ENCODE measurements at places on chromosomes 4 and X.
A peak's percentile ranks its signal among the peaks of the same experiment; 100 is the strongest.

DNA sequence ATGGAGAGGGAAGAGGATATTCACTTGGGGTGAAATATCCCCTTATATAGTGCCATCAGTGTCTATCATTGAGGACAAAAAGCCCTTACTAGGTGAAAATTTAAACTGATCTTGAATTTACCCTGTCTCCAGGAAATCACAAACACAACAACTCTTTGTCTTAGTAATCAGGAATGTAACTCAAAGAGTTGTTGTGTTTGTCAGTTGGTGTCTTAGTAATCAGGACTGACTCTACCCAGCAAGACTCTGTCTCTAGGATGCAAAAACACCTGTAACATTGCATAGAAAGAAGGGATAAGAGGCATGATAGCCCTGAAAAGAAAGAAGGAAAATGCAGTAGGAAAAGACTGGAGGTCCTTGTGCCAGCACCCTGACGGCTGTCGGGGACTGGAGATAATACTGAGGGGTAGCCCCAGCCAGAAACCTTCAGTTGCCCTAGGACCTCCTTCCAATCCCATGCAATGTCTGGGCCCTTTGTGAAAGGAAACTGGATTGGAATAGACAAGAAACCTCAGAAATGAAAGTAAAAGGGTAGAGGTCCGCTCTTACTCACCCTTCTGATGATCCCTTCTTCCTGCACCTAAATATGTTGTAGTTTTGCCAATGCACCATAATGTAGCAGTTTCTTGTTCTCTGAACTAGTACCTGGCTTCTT is 45.3 kb downstream of the HMGB2 start:
- DNase-seq: no peak

DNA sequence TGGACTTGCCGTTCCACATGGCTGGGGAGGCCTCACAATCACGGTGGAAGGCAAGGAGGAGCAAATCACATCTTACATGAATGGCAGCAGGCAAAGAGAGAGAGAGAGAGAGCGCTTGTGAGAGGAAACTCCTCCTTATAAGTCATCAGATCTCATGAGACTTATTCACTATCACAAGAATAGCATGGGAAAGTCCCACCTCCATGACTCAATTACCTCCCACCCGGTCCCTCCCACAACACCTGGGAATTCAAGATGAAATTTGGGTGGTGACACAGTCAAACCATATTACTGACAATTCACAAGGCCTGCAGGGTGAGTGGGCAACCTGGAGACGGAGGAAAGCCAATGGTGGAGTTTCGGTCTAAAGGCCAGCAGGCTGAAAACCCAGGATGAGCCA is 394.3 kb upstream of the TRAM1L1 start:
- no peak for DNase-seq

DNA sequence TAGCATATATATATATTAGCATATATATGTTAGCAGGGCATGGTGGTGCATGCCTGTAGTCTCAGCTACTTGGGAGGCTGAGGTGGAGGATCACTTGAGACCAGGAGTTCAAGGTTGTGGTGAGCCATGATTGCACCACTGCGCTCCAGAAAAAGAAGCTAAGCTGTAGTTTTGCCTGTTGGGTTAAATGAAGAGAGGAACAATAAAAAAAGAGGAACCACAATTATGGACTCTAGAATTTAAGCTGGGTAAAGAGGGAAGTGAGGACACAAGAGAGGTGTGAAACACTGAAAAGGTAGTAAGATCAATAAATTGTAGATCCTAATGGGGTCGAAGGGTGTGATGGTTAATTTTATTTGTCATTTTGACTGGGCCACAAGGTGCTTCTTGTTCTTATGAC is 40.5 kb upstream of the HSD17B10 start:
- DNase-seq: no peak

- DNase-seq: peak; percentile 56
Observed at GRCh38 chr4:5785806-5786680, 75.0 kb downstream of the EVC start.

DNA sequence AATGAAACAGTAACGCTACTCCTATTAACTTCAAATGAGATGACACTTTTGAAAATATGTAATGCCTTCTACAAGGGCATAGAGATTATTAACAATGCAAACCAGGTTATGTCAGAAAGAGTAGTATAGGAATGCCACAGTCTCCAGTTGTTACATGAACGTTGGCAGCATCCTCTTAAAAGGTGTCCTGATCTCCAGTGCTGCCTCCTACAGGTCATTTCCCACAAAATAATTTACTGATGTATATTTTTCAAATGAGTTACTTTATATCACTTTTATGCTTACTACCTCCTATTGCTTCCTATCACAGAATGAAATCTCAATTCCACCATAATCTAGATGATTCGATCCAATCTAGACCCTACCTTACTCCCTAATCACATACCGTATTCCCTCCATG is 195.2 kb upstream of the EPHA5 start:
- DNase-seq: peak; percentile 55

All from endothelial cell of umbilical vein (primary cell).